ENCODE measurements at places on chromosomes 7 and 10.

DNA sequence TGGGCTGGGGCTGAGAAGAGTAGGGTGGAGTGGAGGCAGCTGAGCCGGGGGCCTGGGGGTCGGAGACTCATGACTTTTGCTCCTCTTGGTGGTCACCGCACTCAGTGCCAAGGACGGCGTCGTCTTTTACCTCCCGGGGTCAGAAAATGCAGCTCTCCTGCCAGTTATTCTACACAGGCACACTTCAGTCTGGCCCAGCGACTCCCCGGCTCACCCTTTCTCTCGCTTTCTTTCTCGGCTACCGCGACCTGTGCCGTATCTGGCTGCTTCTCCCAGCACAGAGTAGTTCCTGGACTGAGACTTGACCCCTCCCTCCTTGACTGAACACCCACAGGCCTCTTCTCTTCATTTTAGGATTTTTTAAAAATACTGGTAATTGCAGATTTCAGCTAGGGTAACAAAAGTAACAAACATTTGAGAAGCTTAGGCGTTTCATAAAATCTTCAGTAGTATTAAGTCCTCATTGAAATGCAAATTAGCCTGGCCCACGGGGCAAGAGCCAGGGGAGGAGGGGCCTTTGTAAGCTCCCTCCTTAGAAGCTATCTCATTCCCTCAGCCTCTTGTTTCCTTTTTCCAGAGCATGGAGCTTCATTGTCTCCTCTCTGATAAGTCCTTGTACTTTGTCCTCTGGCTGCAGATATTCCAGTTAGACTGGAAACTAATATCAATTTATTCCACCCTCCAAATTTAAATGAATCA, 1.1 kb upstream of the PRLHR start:
- DNase-seq, result no peak

- no peak for DNase-seq
Measured at GRCh38 chr7:128174386-128174785, 66.7 kb upstream of the LEP start.

DNA sequence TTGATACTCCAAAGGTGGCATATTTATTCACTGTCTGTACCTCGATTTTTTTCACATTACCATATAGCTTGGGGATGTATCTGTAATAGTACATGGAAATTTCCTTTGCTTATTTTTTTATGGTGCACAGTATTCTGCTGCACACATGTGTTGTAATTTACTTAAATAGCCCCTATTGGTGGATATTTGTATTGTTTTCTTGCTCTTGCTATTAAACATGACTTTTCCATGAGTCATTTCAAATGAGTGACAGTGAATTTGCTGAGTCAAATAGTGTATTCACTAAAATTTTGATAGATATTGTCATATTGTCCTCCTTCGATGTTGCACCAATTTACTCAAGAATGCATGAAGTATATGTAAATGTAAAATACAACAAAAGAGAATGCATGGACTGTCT, 122.7 kb upstream of the STEAP4 start:
- no peak for DNase-seq

- DNase-seq, result no peak
Measured at GRCh38 chr10:10055656-10056442, 961.8 kb upstream of the CELF2 start.

- DNase-seq, result peak; percentile 74
Measured at GRCh38 chr7:26156451-26157420, 4.7 kb downstream of the NFE2L3 start.

GRCh38 chr10:100238429-100238828, 9.0 kb upstream of the CHUK start:
- no peak for DNase-seq

DNA sequence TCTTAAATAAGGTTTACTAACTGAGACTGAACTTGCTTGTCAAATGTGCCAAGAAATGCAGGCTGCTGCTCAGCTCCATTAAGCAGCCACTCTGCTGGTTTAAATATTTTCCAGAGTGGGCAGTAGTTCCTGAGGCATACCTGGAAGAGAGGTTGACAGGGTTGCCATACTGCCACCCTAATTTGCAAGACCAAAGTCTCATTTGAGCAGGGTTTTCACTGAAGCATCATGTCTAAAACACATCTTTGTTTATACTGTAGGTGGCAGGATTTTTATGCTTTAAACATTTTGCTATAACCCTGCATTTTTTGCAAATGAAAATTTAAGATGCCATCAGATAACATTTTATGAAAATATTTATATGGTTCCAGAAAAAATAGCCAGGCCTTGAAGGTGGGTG, 618.0 kb upstream of the LRRTM3 start:
- no peak for DNase-seq

GRCh38 chr10:124221356-124222317, 128.2 kb upstream of the CHST15 start:
- DNase-seq, result no peak

DNA sequence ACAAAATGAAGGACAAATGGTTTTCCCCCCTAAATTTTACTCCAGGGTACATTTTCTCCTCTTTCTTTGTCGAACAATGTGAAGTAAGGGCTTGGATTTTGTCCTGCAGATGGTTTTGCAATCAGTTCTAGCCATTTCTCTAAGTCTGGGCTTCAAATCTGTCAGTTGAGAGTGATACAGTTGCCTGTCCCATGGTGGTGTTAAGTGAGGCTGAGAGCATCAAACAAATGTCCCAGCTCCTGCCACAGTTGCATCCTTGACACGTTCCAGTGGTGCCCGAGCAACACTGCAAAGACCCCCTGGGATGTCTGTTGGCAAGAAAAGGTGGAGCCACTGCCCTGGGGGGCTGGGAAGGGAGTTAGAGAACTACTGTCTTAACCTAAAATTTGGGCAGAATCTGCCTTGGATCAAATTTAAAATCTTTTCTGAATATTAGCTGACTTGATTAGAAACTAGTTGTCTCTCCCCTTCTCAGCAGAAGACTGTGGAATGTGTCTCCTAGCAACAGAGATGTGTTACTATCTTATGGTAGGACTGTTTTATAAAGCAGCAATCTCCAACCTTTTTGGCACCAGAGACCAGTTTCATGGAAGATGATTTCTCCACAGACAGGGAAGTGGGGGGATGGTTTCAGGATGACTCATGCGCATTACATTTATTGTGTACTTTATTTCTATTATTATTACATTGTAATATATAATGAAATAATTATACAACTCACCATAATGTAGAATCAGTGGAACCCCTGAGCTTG, 102.0 kb upstream of the STEAP1B start:
- no peak for DNase-seq

DNA sequence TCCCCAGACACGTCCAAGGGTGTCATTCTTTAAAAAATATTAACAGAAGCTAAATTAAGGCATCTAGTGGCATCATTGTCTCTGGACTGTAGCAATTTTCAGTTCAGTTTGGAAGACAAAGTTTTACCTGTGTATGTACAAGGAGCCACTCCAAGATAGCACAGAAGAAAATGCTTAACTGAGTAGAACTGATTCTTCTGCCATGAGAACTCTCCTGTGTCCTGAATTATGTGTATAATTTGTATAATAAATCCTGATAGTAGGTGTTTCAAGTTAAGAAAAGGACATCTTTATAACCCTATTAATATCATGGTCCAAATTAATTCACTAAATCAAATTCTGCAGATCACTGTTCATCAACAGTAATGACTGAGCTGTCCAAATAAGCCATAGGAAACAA, 1104.0 kb downstream of the XPNPEP1 start:
- no peak for DNase-seq

DNA sequence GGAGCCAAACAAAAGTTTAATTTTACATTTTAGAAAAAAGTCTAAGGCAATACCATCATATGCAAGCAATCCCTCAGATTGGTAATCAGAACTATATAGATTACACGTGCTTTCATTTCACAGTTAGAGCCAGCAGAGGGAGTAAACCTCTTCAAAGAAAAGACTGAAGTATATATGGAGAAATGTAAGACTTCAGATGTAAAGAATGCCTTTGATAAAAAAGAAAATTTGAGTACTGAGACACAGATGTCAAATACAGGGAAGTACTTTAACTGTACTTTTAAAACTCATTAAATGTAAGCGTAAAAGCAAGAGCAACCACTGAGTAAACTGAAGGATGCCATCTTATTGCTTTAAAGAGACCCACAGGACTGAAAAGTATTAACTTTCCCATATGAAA, 101.4 kb upstream of the FAM133B start:
- no peak for DNase-seq

- no peak for DNase-seq
Measured at GRCh38 chr7:123709525-123709924, 39.3 kb downstream of the WASL start.

DNA sequence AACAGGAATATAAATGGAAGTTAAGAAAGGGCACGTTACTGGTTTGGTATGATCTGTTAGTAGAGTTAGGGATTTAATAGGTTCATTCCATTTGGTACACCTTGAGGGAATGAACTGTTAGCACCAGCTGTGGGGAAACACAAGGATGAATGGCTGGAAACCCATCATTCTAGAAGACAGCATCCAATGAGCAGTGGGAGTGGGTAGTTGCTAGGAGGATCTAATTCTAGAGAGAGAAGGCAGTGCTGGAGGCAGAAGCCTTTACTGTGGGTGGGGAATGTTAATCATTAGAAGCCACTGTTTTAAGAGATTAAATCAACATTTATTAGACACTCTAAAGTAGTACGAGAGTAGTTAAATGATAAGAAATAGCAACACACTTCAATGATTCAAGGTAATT, 15.5 kb upstream of the GPR15LG start:
- no peak for DNase-seq

DNA sequence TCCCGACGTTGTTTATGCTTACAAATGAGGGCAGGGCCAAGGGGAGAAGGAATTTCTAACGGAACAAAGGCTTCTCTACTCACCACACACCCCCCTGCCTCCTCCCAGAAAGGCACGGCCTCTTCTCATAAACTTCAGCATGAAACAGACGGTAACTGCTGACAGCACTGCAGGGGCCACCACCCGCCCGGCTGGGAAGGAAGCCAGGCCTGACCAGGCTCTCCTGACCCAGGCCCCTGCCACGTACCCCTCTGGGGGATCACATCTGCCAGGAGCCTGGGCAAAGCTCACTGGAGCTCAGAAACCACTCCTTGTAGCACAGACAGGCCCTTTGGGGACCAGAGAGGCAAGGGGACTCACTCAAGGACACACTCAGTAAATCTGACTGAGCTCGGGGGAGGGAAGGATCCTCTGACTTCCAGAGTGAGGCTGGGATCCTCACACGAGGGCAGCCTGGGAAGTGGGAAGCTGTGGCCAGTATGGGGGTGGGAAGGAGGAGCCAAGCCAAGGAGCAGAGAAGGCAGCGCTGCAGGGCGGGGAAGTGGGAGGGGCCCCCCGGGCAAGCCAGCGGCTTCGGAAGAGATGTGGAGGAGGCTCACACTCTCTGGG, 46.1 kb downstream of the ZCCHC24 start:
- no peak for DNase-seq

- DNase-seq, result no peak
Measured at GRCh38 chr7:37009125-37009675, 284.9 kb upstream of the AOAH start.

DNA sequence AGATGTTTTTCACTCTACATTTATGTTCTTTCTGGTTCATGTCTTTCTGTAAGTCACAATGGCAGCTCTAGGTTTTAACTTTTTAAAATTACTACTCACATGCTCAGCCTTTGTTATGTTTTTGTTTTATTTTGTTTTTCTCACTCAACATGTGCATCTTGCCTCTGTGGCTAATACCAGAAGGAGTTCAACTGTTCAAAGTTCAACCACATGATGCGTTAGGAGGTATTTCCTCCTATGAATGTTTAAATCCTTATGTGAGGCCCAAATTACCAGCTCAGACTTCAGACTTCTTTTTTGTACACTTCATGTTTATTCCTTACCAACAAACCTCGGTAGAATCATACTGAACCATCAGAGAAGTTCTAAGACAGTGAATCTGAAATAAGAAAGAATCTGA, 151.6 kb downstream of the MALRD1 start:
- DNase-seq, result no peak

GRCh38 chr10:116769791-116770190, 27.4 kb upstream of the HSPA12A start:
- DNase-seq, result no peak

DNA sequence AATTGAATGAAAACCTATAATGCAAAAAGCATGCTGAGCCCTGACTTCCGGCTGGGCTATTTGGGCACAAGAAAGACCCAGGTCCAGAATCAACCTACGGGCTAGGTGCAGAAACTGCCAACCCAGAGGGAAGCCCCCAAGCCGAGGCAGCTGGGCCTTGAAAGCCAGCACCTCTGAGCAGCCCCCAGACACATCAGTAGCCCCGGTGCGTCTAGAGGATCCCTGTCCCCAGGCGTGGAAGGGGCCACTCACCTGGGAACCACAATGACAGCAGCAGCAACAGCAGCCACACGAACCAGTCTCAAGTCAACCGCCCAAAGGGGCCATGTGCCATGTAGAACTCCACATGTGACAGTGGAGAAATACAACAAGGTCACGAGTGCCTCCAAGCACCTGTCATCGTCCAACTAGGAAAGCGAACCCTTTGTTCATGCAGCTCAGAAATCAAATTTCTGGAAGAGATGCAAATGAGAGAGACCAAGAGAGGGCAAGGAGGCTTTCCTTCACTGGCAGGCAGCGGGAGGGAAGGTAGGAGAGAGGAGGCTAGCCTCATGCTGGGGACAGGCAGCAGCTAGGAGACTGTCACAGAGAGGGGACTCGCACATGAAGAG, 57.5 kb upstream of the CHST15 start:
- no peak for DNase-seq

DNA sequence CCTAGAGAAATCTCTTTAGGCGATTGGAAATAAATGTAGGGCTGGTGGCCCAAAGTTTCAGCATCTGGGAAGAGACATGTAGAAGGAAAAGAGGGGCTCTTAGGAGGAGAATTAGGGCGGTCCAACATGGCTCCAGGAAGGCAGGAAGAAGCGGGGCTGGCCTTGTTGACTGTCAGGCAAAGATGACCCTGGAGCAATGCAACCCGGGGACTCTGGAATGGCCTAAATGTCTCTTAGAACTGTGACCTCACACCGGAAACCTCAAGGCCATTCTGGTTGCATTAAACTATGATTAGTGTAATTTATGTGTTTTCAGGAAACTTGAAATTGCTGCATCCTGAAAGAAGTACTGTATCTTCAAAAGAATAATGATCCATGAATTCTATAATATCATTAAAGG, 66.8 kb downstream of the NRP1 start:
- DNase-seq, result no peak

- DNase-seq, result no peak
Measured at GRCh38 chr10:110850099-110850498, 21.6 kb upstream of the PDCD4 start.

GRCh38 chr10:6473430-6473829, 106.6 kb downstream of the PRKCQ start:
- DNase-seq, result no peak

DNA sequence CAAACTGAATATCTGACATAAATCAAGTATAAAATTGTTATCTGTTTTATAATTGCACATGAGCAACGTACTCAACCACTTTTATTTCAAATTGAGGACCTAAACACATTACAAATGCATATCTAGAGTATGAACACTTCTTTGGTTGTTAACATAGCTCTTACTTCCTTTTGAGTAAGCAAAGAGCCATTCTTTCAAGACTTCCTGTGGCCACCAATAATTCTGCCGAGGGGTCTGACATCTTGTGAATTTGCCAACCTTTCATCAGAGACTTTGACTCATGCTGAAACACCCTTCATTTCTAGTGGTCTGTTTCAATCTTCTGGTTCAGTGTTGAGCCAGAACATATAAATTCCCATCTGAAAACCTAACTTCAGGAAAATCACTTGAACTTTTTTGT, 59.4 kb downstream of the CDK14 start:
- no peak for DNase-seq

GRCh38 chr7:94190599-94191061, 186.5 kb upstream of the BET1 start:
- no peak for DNase-seq

- DNase-seq, result no peak
Measured at GRCh38 chr10:74888962-74889661, 62.7 kb downstream of the KAT6B start.

GRCh38 chr10:75334720-75335119, 66.8 kb downstream of the ZNF503 start:
- no peak for DNase-seq
